ENCODE measurements at places on chromosomes 6 and 20.

- no peak for DNase-seq
These were observed 202.5 kb downstream of the DHX35 start for GRCh38 chr20:39164642-39165041.

- DNase-seq: no peak
These were observed 60.9 kb downstream of the SULF2 start for GRCh38 chr20:47724396-47724795.

DNA sequence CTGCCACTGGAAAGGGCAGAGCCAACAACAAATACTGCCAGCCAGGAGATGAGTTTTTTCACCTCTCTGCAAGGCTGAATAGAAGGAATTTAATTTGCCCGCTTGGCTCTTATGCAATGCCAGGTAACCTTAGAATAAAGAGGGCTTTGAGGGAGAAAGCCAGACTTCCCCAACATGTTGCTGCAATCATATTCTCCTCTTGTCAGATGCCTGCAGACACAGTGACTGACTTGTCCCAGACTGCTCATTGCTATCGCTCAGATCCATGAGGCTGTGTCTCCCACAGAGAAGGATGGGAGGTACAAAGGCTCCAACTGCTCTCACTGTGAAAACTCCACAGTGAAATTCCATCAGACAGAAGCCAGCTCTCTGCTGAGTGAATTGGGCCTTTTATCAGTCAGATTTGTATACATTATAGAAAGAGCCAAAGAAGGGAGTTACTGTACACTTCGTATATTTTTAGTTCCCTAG is 517.0 kb upstream of the ID4 start:
- DNase-seq: no peak

- DNase-seq: no peak
These were observed 174.7 kb downstream of the TMEM242 start for GRCh38 chr6:157148391-157149323.

Data from RPMI8226 (cell line).